ENCODE measurements at places on chromosomes 2 and 18. TPM values are rescaled to one million over a fixed set of nuclear protein-coding genes. Genes with fewer than 3 reads are reported as not detected.

DNA sequence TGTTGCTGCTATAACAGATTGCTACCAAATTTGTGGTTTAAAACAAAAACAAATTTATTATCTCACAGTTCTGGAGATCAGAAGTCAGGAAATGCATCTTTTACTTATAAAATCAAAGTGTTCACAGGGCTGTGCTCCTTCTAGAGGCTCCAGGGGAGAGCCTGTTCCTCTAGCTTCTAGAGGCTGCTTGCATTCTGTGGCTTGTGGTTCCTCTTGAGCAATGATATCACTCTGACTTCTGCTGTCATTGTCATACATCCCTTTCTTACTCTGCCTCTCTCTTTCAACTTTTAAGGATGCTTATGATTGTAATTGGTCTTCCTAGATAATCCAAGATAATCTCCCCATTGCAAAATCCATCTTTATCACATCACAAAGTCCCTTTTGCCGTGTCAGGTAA is 6.1 kb upstream of the DCC start:
- no peak for DNase-seq

DNA sequence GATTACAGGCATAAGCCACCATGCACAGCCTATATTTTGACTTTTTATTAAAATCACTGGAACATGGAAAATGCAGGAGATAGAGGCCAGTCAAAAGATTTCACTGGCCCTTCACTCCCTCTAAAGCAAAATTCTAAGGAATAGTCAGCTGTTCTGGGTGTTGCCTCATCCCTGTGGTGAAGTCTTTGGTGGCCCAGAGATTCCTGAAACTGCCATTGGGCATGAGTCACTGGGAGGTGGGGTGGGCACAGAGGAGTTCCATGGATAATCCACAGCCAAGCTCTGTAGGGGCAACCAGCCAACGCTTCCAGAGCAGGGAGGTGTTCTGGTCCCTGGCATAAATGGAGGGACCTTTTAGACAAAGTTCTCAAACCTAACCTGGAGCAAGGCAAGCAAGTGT is 89.7 kb upstream of the TTC39C start:
- DNase-seq = no peak

DNA sequence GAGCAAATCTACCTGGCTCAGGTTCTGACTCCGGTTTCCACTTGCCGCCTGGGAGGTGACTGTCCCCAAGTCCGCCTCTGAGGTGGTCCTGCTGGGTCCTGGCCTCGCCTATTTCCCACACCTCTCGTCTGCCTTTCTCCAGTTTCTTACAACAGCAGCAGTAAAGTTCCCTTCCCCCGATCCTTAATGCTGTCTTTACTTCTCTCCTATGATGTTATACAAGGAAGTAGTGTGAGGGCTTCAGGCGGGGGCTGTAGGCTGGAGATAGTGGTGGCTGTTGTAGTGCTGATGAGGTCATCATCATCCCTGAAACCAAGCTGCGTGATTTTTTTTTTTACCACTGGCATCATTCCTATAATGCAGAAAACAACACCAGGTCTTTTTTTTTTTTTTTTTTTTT is 18.9 kb downstream of the TGIF1 start:
- no peak for DNase-seq

GRCh38 chr18:48928787-48929186 is 22.0 kb downstream of the SMAD7 start:
- peak; percentile 65 for DNase-seq

DNA sequence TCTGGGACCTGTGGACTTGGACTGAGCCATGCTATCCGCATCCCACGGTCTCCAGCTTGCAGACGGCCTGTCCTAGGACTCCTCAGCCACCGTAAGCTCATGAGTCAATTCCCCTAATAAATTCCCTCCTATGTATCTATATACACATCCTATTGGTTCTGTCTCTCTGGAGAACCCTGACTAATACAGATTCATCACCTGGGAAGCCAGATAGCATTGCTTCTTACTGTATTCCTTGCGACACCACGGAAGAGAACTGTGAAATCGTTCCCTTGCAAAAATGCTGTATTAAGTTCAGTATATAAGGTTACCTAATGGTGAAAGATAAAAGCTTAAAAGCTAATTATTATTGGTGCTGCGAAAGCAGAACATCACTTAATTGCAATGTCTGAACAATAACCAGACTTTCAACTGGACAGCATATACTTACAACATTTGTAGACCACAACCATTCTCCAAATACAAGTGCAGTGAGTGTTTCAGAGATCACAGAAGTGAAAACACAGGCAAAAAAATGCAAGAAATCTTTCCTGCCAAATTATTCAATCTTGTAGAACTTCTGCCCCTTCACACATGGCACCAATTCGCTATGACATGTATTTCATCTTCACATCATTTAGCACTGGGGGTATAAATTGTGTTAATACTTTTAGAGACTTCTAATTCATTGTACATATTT is 352.9 kb downstream of the TXNL1 start:
- DNase-seq = no peak

GRCh38 chr18:1133541-1133940 is 228.9 kb downstream of the ADCYAP1 start:
- DNase-seq = no peak

DNA sequence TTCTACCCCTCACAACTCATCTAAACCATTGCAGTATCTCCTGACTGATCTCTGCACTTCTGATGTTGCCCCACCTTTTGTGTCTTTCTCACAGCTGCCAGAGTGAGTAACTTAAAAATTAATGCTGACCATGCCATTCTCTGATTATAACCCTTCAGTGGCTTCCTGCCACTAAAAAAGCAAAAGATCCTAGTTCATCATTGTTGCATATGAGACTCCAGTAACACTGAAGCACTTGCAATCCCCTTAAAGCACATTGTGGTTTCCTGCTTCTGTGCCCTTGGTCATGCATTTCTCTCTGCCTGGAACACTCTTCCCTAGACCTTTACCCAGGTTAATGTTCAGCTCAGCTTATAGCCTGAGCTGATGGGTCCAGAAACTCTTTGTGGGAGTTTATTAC is 95.1 kb upstream of the WDSUB1 start:
- DNase-seq = peak; percentile 47

Gene LYPD6B
- total RNA-seq = not detected

GRCh38 chr2:232200195-232200594 is 178.4 kb upstream of the ALPP start:
- no peak for DNase-seq

Gene REEP1
- 0.14 TPM for total RNA-seq

Gene HRH4
- total RNA-seq = not detected

Gene LRRTM4
- 1.2 TPM for total RNA-seq

Gene FKBP7
- total RNA-seq = 9.7 TPM

Gene SLC23A3
- 0.38 TPM for total RNA-seq

DNA sequence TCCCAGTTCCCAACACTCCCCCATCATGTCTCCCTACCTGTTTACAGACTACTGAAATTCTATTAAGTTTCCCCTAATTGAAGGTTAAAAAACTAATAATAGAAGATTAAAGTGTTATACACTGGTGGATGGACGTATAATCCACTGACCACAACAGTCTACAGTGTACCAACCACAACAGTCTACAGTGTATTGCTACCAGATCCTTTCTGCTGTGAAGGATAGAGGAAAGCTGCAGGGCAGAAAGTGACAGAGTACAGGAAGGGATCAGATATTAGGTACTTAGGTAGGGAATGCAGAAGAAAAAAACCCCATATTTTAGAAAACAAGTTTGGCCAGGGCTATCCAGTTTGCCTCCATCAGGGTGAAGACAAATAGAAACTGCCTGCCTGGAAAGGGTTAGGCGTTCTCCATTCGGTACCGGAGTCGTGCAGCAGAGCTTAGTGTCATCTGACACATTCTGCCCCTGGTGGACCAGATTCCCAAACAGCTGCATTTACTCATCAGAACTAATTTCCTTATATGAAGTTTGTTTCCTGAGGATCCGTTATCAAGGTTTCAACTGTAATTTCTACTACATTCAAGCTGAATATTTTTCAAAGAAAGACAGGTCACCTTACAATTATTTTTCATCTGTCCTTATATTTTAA is 49.9 kb downstream of the KLF7 start:
- DNase-seq = no peak

- DNase-seq = no peak
These were observed 181.5 kb upstream of the ITGA4 start for GRCh38 chr2:181275643-181276070.

Measured in HepG2 (cell line).